HEK293T (cell line): ENCODE measurements at places on chromosomes 1 and 21.
A peak's percentile ranks its signal among the peaks of the same experiment; 100 is the strongest.

- DNase-seq: no peak
Measured at GRCh38 chr1:61157468-61157987, 75.2 kb downstream of the NFIA start.

DNA sequence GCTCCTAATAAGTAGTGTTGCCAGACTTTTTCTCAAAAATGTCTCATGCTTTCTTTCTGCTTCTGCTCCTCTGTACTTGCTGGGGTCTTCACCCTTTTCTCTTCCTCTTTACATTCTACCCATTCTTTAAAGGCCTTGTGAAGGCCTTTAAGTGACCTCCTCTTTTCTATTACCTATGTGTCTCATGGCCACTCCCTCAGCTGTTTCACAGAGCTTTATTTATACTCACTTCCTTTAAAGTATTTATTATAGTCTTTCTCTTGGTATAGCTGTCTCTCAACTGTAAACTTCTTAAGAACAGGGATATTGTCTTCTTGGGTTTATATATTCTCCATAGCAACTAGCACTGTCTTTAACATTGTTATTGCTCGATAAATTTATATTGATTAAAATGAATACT is 792 bp downstream of the GOLPH3L start:
- no peak for DNase-seq

- no peak for DNase-seq
Measured at GRCh38 chr1:150564051-150564991, 15.1 kb downstream of the MCL1 start.

GRCh38 chr1:32127409-32128198 is 19.7 kb downstream of the KPNA6 start:
- no peak for DNase-seq

- no peak for DNase-seq
Measured at GRCh38 chr1:38533772-38534472, 325.6 kb downstream of the RRAGC start.

GRCh38 chr1:29264773-29265389 is 28.6 kb downstream of the PTPRU start:
- DNase-seq: no peak

DNA sequence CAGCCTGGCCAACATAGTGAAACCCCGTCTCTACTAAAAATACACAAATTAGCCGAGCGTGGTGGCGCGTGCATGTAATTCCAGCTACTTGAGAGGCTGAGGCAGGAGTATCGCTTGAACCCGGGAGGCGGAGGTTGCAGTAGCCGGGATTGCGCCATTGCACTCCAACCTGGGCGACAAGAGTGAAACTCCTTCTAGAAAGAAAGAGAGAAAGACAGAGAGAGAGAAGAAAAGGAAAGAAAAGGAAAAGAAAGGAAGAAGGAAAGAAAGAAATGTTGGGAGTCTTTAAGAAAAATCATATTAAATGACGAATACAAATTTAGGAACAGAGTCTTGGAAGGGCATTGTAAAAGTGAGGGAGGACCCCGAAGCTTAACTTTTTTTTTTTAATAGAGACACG is 1.8 kb upstream of the HNRNPR start:
- DNase-seq: no peak

DNA sequence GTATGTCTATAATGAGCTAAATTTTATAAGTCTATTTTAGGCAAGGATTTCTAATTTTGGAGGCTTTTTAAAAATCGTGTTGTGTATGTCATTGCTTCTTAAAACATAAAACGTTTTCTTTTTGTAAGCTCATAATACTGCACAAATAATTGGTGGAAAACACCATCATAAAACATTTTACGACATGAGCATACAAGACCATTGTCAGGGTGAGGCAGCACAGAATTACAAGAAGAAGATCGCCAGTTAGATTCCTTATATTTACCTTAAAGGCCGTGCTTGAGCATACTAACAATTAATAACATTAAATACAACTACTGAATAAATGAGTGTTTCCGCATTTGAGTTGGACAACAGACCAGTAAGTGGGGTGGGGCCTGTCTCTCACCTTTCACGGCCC is 19.1 kb upstream of the LMX1A start:
- no peak for DNase-seq

GRCh38 chr21:28590026-28590425 is 402.7 kb downstream of the LTN1 start:
- no peak for DNase-seq

DNA sequence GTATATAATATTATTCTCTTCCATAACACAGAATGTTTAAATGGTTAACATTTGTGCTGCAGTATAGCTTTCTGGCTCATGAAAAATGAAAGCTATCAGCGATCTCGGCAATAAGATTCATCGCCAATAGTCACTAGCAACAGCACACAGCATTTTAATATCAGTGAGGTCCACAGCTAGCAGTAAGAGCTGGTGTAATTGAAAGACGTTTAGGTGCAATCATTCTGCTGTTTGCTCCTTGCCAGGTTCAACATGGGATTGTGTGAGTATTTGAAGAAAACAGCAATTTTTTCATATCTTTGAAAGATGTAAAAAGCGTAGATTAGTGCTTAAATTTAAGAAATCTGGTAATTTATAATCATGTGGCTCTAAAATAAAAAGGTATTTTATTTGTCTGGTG is 20.1 kb downstream of the PRKACB start:
- DNase-seq: no peak

- no peak for DNase-seq
Measured at GRCh38 chr1:40795811-40796586, 12.4 kb downstream of the KCNQ4 start.

- DNase-seq: no peak
Measured at GRCh38 chr1:18479454-18479853, 1.3 kb upstream of the KLHDC7A start.

DNA sequence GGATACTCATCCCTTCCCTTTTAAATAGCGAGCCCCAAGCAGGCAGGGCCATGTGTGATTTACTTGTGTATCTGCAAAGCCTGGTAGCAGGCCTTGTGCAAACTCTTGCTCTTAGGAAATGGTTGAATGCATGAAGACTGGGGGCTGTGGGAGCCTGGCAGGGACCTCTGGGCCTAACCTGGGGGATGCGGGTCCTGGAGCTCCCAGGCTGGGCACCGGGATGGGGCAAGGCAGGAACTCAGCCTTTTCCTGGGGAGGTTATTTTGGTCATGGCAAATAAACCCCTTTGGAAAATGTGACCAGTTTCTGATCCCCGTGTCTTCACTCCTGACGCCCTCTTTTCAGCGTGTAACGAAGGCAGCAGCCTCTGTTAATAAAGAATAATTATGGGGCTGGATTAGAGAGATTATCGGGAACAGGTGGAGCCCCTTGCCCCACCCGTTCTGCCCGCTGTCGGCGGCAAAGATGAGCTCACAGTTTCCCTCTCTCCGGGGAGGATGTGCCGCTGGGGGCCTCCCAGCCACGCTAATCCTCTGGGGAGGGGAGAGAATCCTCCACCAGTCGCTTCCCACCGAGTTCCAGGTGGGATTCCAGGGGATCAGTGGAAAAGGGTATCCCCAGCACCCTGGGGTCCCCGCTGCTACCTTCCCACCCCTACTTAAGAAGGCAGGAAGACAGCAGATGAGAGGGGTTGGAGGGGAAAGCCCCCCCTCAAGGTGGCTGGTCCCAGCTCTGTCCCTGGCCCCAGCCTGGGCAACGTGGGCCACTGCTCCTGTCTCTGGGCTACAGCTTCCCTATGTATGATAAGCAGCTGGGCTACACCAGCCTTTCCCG is 69.7 kb upstream of the WNT4 start:
- DNase-seq: no peak

GRCh38 chr1:230332061-230332460 is 94.1 kb downstream of the PGBD5 start:
- no peak for DNase-seq

GRCh38 chr1:8214501-8215173 is 103.3 kb upstream of the SLC45A1 start:
- no peak for DNase-seq

- no peak for DNase-seq
Measured at GRCh38 chr1:214523124-214523824, 28.1 kb downstream of the PTPN14 start.

GRCh38 chr1:24344090-24344742 is 25.1 kb downstream of the GRHL3 start:
- DNase-seq: no peak

- DNase-seq: no peak
Measured at GRCh38 chr1:47951545-47952235, 45.5 kb downstream of the TRABD2B start.

GRCh38 chr1:160466961-160467360 is 56.1 kb downstream of the SLAMF6 start:
- no peak for DNase-seq

- DNase-seq: no peak
Measured at GRCh38 chr1:47678464-47678980, 240.7 kb downstream of the FOXD2 start.

- DNase-seq: no peak
Measured at GRCh38 chr21:45888386-45889009, 93.1 kb upstream of the COL6A1 start.

GRCh38 chr1:18128298-18128697 is 20.7 kb downstream of the IGSF21 start:
- DNase-seq: no peak

- no peak for DNase-seq
Measured at GRCh38 chr1:109924316-109924715, 13.7 kb downstream of the CSF1 start.

GRCh38 chr1:28208818-28209441 is 23.9 kb downstream of the DNAJC8 start:
- DNase-seq: peak; percentile 75

DNA sequence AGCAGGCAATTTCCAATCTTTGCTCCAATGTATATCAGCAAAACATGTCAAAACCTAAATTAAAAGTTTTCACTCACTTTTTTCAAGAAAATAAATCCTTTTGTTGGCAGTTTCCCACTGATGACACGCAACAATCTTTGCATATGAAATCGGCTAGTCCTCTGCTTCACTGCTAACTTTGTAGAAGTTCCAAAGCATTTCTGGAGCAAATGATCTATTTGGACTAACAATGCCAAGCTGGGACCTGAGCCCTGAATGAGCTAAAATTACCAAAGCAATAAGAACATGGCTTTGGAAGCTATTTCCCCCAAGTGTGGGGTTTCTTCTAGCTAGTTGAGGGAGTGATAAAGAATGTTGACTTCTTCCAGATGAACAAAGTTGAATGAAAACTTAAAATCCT is 5.1 kb downstream of the BEND5 start:
- DNase-seq: no peak

- no peak for DNase-seq
Measured at GRCh38 chr1:18511874-18512150, 31.1 kb downstream of the KLHDC7A start.

GRCh38 chr1:53068314-53069099 is 6.5 kb downstream of the PODN start:
- no peak for DNase-seq

DNA sequence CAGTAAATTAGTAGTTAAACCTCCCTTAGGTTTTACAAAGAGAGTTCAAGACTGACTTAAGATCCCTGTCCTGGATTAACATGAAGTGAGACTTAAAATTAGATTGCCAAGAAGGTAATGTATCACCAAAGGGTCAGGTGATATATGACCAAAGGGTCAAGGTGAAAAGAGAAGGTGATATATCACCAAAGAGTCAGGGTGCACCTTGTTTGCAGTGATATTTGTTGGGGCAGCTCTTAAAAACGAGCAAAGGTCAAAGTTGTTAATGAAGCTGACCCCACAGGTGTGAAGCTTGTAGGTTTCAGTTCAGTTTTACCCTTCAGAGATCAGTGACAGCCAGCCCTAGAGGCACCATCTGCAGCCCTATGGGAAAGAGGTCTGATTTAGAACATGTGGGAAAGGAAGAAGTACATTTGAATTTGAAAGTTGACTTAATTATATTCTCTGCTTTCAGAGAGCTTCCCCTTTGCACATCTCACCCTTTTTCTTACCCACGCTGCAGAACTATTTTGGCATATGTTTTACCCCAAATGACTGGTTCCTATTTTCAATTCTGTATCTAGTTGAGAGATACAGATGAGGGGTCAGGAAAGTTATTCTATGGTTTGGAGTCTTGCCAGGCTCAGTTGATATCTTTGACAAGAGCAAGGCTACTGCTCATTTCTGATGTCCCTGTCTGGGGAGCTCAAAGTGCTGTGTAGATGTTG is 170.8 kb downstream of the S1PR1 start:
- no peak for DNase-seq

DNA sequence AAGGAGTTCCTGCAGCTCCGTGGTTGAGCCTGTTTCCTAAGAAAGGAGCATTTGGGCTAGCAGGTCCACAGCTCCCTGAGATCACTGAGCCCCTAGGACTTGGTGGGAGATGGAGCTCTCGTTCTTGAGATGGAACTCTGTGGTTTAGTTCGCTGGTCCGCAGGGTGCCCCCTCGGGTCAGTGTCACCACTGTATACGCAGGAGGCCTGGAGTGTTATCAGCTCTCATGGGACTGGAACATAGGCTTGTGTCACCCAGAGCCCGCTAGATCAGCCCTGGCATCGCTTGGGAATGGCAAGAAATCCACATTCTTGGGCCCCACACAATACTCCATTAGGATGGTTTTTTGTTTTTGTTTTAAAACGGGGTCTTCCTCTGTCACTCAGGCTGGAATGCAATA is 3.6 kb downstream of the SNAP47 start:
- DNase-seq: no peak

DNA sequence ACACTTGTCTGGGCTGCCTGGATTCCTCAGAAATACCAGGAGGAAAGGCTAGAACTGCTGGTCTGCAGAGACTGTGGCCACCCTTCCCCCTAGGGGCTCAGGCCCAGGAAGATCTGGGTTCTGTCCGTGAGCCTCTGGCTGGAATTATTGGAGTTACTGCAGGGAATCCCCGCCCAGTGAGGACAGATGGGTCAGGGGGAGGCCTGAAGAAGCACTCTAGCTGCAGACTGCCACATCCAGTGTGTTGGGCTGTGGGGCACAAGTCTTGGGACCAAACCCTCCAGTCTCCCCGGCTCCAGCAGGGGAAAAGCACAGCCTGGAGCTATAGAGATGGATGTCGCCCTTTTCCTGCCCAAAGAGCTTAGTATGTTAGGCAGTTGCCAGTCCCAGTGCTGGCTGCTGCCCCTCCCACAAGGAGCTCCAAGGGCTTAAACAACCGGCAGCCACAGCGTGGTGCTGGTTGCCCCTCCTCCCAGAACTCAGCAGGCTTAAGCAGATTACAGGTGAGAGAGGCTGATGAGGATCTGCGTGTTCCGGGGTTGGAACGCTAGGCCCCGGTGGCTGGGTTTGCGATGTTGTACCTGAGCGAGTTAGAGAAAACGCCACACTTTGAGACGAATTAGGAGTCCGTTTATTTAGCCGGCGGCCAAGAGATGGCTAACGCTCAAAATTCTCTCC is 255.5 kb upstream of the LRRC7 start:
- DNase-seq: no peak

DNA sequence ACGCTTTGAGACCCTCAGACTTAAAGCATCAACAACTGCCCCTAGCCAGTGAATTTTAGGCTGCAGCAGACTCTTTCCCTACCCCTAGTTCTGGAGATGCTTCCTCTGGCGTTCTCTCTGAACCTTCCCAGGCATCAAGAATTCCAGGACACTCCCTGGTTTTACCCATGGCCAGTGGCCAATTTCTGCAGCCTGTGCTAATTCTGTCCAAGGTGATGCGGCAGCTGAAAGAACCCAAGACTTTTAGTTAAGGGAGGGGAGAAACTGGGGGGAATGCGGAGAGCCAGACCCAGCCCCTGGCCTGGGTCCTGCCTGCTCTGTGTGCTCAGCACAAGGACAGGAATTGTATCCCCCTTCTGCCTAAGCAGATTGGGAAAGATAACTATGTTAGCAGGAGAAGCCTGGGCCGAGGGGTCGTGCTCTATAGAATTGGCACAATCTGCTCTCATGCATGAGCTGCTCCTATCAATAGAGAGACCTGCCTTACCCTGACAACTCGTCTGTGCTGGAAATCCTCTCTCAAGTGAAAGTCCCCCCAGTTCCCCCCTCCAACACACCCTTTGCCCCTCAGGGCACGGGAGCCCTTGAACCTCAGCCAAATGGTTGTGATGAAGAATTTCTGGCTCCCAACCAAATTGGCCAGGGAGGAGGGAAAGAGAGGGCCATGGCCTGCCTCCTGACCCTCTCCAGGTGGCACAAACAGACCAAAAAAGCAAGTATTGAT is 5.4 kb upstream of the GJA8 start:
- DNase-seq: no peak
